ENCODE measurements at places on chromosomes 12 and 14.

- DNase-seq = no peak
Measured at GRCh38 chr12:63302941-63303536, 152.0 kb upstream of the AVPR1A start.

GRCh38 chr12:94284046-94284445 lies 135.7 kb downstream of the PLXNC1 start:
- DNase-seq = no peak

DNA sequence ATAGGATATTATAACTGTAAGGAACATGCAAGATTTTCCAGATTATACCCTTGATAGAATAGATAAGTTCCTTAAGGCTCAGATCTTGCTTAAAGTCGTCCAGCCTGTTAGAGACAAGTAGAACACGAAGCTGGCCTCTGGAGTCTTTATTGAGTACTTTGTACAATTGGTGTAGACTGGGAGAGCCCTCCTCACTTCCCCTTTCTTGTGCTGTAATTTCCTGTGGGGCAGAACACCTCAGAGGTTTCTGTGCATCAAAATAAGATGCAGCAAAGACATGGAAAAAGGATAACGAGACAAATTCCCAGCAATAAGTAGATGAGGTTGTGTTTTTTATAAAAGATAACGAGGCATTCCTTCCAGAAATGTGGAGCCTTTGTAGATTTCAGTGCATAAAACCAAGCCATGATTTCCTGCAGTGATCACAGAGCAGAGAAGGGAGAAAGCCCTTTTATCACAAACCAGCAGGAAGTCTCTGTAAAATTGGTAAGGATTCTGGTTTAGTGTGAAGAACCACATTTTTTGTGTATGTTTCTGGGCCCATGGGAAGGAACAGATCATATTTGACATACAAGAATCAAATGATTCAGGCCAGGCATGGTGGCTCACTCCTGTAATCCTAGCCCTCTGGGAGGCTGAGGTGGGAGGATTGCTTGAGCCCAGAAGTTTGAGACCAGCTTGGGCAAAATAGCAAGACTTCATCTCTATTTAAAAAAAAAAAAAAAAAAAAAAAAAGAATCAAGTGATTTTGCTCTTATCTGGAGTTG lies 18.0 kb downstream of the GPRC5A start:
- DNase-seq = no peak

- DNase-seq = no peak
Measured at GRCh38 chr12:109736552-109737108, 23.0 kb downstream of the FAM222A start.

GRCh38 chr14:26896447-26896846 lies 298.6 kb upstream of the NOVA1 start:
- DNase-seq = no peak

DNA sequence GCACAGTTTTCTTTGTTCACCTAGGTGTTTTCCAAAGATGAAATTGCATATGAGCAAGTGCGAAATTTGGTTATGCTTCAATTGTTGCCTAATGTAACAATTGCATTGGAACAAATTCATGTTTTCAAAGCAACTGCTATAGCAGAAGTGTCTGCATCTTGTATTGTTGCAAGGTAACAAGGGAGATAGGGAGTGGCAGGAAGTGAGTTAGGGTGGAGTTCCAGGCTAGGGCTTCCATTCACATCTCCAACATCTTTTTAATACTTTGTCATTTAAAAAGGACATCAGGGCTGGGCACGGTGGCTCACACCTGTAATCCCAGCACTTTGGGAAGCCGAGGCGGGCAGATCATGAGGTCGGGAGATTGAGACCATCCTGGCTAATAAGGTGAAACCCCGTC lies 312.3 kb upstream of the E2F7 start:
- no peak for DNase-seq

DNA sequence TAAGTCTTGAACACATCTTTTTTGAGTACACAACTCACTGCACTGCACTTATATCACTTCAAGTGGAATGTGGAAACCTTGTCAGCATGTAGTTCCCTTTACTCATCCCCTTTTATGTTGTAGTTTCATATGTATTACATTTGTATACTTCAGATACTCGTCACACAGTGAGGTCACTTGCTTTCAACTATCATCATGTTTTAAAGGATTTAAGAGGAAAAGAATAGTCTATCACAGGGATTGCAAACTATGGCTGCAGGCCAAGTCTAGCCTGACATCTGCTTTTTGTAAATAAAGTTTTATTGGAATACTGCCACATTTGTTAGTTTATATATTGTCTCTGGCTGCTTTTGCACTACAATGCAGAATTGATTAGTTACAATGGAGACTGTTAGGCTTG lies 24.3 kb downstream of the CNOT2 start:
- no peak for DNase-seq

GRCh38 chr12:68743356-68743755 lies 2.6 kb upstream of the SLC35E3 start:
- DNase-seq = no peak

- DNase-seq = no peak
Measured at GRCh38 chr14:45359746-45360145, 106.7 kb upstream of the MIS18BP1 start.

GRCh38 chr14:83300476-83301064 lies 1766.9 kb upstream of the SEL1L start:
- DNase-seq = no peak

- DNase-seq = no peak
Measured at GRCh38 chr12:121792607-121793439, 665 bp downstream of the RHOF start.

DNA sequence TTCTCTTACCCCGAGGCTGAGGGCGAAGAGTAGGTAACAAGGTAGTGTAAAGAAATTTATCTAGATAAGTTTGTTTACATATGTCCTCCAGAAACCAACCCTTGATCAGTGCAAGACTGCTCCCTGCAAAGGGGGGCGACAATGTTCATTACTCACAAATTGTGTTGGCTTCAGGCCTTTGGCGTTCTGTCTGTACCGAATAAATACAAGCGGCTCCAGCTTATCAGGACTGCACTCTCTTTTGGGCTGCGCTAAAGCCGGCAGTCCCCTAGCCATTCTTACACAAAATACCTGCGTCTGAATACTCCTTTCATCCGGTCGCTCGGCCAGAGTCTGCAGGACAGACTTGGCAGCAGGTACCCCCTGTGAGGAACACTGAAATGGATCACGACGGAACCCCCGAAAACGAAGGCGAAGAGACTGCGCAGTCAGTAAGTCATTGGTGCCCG lies 116.4 kb downstream of the PPHLN1 start:
- no peak for DNase-seq

DNA sequence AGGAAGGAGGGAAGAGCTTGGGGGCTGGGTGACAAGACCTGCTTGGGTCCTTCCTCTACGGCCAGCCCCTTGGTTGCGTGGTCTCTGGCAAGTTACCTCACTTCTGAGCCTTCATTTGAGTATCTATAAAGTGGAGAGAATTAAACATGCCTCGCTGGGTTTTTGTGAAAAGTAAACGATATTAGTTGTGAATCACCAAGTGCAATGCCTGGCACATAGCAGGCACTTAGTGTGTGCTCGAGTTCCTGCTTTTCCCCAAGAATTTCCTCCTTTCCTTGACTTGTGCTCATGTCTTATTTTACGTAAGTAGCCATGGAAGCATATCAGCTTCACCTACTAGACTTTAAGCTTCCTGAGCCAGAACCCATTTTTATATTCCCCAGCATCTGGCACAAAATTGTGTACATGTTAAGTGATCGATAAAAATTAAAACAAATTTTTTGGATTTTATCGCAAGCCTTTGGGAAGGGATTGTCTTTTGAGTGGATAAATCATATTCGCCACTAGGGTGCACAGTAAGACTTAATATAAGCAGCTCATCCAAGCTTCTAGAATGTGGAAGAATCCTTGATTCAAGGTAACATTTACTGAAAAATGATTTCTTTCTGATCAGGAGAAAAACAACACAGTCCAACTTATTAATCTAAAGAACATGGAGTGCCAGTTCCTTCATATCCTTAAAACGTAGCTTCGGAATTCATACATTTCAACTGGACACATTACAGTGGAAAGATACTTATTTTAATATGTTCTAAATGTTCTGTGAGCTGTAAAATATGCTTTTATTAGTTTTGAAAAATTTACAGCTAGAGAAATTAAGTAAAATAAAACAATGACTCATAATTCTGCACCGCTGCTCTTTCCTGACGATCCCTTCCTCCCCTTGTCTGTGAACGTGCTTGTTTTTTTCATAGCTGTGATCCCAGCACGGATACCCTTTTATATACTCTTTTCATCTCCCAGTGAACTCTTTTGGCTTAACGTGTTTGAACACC lies 62.0 kb downstream of the SLC25A47 start:
- no peak for DNase-seq

DNA sequence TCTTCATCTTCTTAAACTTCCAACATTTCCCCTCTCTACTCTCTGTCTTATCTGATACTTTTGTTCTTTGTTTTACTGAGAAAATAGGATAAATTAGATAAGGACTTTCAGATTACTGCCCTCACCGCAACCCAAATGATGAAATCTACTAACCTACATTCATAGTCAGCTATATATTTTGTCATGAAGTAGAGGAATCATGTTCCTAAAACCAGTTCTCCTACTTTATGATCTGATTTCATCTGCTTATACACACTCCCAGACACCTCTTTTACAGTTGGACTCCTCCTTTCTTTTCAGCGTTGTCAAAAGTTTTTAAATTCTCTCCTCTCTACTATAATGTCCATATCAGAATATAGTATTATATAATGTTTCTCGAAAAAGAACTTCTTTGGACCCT lies 29.7 kb downstream of the MGAT4C start:
- DNase-seq = no peak

- DNase-seq = no peak
Measured at GRCh38 chr14:32311294-32312009, 17.6 kb upstream of the AKAP6 start.

- DNase-seq = no peak
Measured at GRCh38 chr14:43169722-43170121, 1337.4 kb downstream of the FSCB start.

GRCh38 chr12:106941481-106942156 lies 14.1 kb upstream of the TMEM263 start:
- no peak for DNase-seq

DNA sequence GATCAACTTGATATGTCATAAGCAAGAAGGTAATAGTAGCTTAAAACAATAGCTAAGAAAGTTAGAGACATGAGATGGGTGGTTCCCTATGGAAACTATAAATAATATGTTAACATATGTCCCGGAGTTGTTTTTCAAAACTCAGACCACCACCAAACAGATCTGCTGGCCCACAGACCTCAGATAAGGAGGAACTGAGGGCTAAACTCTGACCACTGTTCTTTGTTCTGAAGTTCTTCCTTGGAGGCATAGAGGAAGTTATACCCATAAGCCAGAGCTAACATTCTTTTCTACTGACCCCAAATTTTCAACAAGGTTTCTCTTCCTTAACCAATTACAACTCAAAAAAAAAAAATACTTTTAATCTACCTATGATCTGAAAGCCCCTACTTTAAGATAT lies 156.1 kb upstream of the FSCB start:
- no peak for DNase-seq

DNA sequence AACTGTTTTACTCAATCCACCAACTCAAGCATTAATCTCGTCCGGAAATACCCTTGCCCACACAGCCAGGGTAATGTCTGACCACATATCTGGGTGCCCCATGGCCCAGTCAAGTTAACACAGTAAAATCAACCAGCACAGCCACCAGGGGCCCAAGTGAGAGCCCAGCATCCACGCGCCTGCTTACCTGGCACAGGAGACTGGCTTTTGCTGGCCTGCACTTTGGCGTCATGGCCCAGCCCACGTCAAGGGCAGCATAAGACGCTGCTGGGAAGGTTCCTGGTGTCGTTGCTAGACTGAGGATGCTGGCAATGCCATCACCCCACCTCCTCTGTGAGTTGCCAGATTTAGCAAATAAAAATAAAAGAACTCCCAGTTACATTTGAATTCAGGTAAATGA lies 53.6 kb upstream of the BCL11B start:
- no peak for DNase-seq

- DNase-seq = no peak
Measured at GRCh38 chr12:63919756-63920155, 75.3 kb downstream of the SRGAP1 start.

DNA sequence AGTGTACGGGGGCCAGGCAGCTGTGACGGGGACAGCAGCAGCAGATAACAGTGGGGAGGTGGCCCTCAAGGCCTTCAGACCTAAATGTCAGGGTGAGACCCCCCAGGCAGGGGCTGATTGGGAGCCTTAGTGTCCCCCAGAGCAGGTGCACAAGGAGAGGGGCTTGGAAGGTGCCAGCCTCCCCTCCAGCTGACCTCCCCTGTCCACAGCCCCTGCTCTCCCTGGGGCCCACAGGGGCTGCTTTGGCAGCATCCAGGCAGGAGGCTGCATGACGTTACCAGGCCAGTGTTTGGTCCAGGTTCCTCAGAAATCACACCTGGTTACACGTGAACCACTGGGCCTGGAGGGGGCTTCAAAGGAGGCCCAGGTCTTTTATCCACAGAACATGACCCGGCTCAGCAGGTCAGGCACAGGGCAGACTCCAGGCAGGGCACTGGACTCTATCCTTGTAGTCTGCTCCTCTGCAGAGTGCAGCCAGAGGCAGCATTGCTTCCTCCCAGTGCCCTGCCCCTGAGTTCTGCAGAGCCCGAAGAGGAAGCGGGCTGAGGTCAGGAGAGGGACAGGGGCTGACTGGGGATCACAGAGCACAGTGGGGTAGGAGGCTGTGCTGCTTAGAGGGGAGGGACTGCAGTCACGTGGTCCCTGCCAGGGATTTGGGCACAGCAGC lies 2.6 kb upstream of the TRMT61A start:
- no peak for DNase-seq

- no peak for DNase-seq
Measured at GRCh38 chr12:127178463-127178862, 1088.5 kb upstream of the TMEM132C start.

GRCh38 chr12:104631867-104632266 lies 175.1 kb downstream of the CHST11 start:
- no peak for DNase-seq

All from NCI-H1417 treated with DMSO at 0.1 percent for 48 hours (cell line).